ENCODE measurements at places on chromosomes 5 and 9. TPM values are rescaled to one million over a fixed set of nuclear protein-coding genes. Genes with fewer than 3 reads are reported as not detected.
A peak's percentile ranks its signal among the peaks of the same experiment; 100 is the strongest.

GRCh38 chr5:95734187-95734586, 3.1 kb downstream of the RHOBTB3 start:
- peaks cover 8% of the 10 kb centered on the region for H3K36me3 ChIP-seq
- no peaks in the 10 kb centered on the region for H3K27me3 ChIP-seq
- DNase-seq: no peak
- H3K4me3 ChIP-seq: no peak overlapping the region

DNA sequence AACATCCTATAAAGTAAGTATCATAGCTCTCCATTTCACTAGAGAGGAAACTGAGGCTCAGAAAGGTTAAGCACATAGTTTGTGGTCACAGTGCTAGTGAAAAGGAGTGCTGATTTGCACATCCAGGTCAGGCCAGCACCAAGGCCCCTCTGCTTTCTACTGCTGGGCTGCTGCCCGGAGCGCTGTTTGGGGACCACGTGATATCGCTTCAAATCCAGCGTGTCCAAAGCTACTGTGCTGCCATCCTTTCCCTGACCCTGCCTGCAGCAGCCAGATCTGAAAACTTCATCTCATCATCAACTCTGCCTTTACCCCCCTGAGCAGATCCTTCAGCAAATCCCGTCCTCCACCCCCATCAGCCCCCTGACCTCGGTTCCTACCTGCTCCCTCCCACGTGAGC, 40.7 kb upstream of the AKNA start:
- H3K27ac ChIP-seq: no peak overlapping the region
- no peaks in the 10 kb centered on the region for H3K27me3 ChIP-seq
- DNase-seq: no peak
- no peaks in the 10 kb centered on the region for H3K4me1 ChIP-seq

- H3K27ac ChIP-seq: no peak within 1 kb of the TSS
- no peak for DNase-seq
- no peaks in the 10 kb centered on the region for H3K4me1 ChIP-seq
- peaks cover 5% of the 10 kb centered on the region for H3K27me3 ChIP-seq
- no peaks in the 10 kb centered on the region for H3K36me3 ChIP-seq
Observed at GRCh38 chr5:58491216-58491892, at the start of gene GAPT. TSS of gene GAPT (plus strand) at chr5:58491435. CDS start at chr5:58494537, 3,102 bp downstream.

DNA sequence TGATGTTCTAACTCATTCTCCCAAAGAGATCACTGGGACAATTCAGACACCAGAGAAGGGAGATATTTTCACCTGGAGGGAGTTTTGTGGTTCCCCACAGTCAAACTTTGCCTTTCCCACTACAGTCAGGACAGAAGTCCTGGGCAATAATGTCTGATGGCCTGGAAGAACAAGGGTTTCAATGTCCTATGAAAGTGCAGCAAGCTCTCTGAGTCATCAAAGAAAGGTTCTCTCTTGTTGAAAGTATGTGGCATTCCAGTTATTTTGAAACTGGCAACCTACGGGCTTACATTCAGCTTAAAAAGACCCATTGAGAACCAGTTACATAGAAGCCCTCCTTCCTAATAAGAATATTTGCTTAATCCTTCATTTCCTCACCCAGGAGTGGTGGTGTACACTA, 103.9 kb downstream of the INSYN2B start:
- H3K4me1 ChIP-seq: no peaks in the 10 kb centered on the region
- no peaks in the 10 kb centered on the region for H3K27me3 ChIP-seq
- H3K4me3 ChIP-seq: no peak overlapping the region
- H3K36me3 ChIP-seq: no peaks in the 10 kb centered on the region
- no peak overlapping the region for H3K27ac ChIP-seq

DNA sequence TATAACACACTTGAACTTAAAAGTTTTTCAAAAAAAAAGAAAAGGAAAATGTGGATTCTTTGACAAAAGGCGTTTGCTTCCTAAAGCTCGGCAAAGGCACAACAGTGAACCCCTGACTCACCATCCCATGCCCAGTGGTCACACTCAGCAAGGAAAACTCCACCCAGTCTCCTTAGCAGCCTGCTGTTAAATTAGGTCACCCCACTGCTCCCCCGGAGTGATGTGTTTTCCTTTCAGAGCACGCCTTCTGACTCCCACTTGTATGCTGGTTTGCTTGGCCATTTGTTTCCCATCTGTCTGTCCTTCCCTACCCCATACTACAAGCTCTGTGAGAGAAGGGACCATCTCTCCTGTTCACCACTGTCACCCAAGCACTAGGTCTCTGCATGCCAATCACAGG, 23.8 kb downstream of the RETREG1 start:
- H3K27ac ChIP-seq: no peak overlapping the region
- no peaks in the 10 kb centered on the region for H3K36me3 ChIP-seq
- no peaks in the 10 kb centered on the region for H3K4me1 ChIP-seq
- no peak for DNase-seq

- peaks cover 31% of the 10 kb centered on the region for H3K4me1 ChIP-seq
- peak overlapping the region; percentile 79 for H3K27ac ChIP-seq
- no peaks in the 10 kb centered on the region for H3K27me3 ChIP-seq
- H3K4me3 ChIP-seq: no peak overlapping the region
- H3K36me3 ChIP-seq: peaks cover 55% of the 10 kb centered on the region
Observed at GRCh38 chr9:93126825-93127368, 7.2 kb downstream of the NINJ1 start.

DNA sequence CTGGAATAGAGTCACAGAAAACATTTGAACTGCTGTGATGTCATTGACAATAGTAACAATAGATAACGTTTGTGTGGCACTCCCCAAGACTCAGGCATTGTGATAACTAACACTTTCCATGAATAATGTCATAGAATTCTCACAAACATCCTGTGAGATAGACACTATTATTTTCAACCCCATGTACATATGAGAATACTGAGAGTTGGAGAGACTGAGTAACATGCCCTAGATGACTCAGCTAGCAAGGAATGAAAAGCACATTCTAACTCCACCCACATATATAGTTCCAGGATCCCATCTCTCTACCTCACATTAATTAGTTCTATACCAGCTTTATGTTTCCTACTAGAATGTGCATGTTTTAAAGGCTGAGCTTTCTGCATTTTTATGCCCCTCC, 71.4 kb downstream of the ASTN2 start:
- H3K36me3 ChIP-seq: no peaks in the 10 kb centered on the region
- H3K27me3 ChIP-seq: no peaks in the 10 kb centered on the region
- no peaks in the 10 kb centered on the region for H3K4me1 ChIP-seq
- H3K27ac ChIP-seq: no peak overlapping the region
- no peak for DNase-seq

GRCh38 chr9:20783057-20784038, 99.3 kb downstream of the FOCAD start:
- no peak overlapping the region for H3K4me3 ChIP-seq
- no peaks in the 10 kb centered on the region for H3K4me1 ChIP-seq
- H3K27ac ChIP-seq: no peak overlapping the region
- peaks cover 6% of the 10 kb centered on the region for H3K36me3 ChIP-seq
- DNase-seq: no peak
- no peaks in the 10 kb centered on the region for H3K27me3 ChIP-seq

DNA sequence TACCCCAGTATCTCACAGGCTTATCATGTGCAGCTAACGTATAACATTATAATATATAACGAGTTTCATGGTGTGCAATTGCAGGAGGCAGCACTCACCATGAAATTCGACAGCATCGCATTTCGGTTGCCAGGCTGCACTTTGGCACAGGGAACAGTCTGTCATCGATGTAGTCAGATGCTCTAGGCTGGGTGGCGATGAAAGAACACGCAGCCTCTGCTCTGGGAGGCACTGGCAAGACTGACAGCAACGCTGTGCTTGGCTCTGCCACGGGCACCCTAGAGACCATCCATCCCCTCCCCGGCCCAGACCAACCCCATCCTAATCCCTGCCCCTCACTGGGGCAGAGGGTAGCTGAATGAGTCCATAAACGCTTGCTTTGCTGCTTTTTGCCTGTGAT, 290.8 kb downstream of the MED10 start:
- no peaks in the 10 kb centered on the region for H3K4me1 ChIP-seq
- no peaks in the 10 kb centered on the region for H3K36me3 ChIP-seq
- DNase-seq: no peak
- H3K27me3 ChIP-seq: no peaks in the 10 kb centered on the region
- H3K4me3 ChIP-seq: no peak overlapping the region

The PSIP1 gene
- 69.7 TPM for polyA plus RNA-seq

The CENPK gene
- polyA plus RNA-seq: 19.0 TPM
